ENCODE measurements at places on chromosomes 1 and 21.
A peak's percentile ranks its signal among the peaks of the same experiment; 100 is the strongest.

DNA sequence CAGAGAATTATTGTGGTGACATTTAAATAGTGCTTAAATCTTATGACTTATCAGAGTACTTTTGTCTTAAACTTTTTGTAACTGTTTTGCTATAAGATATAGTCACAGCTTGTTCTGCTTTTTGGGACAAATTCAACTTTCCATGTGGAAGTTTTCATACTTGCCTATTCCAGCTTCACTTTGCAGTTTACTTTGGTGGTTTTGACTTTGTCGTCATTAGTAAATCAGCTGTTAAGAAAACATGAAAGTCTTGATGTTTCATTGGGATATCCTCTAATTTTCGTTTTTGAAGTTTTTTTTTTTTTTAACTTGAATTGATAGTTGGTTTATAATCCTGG is 31.3 kb downstream of the SDCCAG8 start:
- DNase-seq: no peak

- DNase-seq: no peak
These were observed 110.8 kb downstream of the ZZZ3 start for GRCh38 chr1:77571642-77572041.

GRCh38 chr1:99963041-99963795 is 6.6 kb upstream of the SLC35A3 start:
- DNase-seq: peak; percentile 56

- DNase-seq: peak; percentile 80
These were observed 10.8 kb upstream of the DUSP12 start for GRCh38 chr1:161738627-161739287.

DNA sequence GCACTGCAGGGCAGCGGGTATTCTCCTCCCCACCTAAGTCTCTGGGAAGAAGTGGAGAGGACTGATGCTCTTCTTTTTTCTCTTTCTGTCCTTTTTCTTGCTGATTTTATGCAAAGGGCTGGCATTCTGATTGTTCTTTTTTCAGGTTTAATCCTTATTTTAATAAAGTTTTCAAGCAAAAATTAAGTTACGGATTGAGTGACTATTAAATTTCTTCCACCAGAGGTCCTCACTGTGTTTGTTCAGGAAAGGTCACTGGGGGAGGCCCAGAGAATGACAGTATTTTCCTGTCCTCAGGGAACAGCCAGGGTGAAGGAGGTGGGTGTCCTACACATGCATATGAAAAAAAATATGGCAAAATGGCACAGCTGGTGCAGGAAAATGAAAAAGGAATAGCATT is 4.4 kb upstream of the ELF3 start:
- no peak for DNase-seq

DNA sequence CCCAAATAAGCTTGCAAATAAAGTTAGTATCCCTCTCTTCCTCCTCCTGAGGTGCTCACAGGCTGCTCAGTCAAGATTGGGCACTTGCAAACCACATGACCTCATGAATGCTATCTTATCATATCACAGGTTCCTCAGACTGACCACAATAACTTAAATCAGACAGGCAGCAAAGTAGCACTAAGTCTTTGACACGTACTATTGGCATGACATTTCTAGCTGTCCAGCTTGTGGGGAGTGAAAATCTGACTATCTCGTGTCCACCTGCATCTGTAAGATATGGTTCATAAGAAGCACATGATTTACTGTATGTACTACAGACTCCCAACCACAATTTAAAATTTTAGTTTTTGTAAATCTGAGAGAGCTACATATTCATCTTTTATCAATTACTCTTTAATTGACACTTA is 58.0 kb upstream of the GFI1 start:
- no peak for DNase-seq

DNA sequence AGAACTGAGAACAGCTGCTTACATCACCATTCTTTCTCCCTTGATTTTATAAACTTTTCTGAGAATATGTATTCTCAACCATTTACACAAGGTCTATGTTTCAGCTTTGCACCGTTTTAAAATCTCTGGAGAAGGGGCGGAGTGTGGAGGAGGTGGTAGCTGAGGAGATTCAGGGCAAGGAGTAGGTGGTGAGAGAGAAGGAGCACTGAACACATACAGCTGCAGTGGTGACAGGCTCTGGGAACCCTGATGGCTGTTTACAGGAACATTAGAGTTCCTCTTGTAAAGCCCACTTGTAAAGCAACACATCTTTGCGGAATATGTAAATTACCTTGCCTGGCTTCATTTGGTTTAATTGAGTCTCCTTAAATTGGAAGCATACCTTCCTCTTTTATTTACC is 89.7 kb downstream of the SMYD2 start:
- DNase-seq: no peak

DNA sequence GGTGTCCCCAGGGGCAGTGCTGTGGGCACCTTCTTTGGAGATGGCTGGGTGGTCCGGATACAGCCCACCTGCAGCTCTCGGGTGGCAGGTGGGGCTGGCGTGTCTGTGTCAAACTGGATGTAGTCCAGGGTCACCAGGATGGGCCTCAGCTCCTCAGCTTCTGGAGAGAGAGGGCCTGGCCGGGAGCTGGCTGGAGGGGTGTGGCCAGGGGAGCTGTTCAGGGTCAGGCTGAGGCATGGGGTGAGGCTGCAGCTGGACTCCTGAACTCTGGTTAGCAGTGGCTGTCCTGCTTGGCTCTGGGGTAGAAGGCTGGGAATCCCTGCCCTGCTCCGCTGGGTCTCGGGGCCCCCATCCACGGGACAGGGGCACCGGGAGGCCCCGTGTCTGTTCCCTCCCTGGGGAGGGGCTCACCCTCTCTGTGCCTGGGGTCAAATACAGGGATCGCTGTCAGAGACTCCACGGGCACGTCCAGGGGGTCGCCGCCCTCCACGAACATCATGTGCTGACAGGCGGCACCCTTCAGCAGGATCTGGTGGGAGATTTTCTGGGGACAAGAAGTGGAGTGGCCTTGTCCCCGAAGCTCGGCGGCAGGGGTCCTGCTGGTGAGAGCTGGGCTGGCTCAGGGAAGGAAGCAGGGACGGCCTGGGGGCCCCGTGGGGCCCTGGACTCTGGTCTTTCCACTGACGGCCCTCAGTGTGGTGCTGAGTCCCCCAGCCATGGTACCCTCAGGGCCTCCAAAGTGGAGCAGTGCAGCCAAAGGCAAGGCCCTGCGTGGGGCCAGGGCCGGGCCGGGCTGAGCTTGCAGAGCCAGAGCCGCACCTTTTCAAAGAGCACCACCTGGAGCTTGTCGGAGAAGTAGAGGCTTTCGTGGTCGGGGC is 4.1 kb upstream of the TMEM52 start:
- DNase-seq: no peak

- DNase-seq: no peak
These were observed 77.6 kb upstream of the PGBD5 start for GRCh38 chr1:230503726-230504125.

- no peak for DNase-seq
These were observed 437.6 kb downstream of the PRDM2 start for GRCh38 chr1:14137411-14138134.

DNA sequence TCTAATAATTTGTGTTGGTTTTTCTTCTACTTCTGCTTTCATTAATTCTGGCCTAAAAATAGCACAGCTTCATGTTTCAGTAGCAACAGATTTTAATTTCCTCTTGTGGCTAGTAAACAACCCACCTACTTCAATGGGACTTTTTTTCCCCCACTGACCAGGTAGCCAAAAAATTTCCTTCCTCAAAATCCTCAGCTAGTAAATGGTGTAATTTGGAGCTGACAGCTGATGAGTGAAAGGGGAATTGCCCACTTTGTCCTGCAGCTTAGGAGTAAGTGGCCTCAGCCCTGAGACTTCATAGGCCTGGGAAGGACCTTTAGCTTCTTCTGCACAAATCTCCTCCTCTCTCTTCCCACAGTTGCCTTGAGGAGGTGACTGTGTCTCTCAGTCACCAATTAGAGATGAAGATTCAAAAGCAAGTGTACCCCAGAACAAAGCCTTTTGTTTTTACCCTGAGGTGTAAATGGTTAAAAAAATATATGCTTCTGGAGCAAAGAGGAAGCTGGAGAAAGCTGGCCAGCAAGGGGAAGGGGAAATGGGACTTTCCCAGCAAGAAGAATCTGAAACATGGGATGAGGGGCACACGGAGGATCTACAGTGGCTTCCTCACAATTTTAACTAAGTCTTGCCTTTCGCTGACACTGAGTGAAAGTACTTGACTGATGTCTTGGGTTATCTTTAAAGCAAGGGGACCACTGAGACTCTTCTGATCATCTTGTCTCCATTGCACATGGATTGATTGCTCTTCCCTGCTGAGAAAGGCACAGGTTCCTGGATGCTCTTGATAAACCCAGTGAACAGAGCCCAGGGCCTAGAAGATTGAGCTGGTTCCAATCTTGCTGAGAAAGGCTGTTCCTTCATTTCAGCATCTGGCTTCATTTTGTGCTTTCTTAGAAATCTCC is 35.8 kb upstream of the VCAM1 start:
- no peak for DNase-seq

DNA sequence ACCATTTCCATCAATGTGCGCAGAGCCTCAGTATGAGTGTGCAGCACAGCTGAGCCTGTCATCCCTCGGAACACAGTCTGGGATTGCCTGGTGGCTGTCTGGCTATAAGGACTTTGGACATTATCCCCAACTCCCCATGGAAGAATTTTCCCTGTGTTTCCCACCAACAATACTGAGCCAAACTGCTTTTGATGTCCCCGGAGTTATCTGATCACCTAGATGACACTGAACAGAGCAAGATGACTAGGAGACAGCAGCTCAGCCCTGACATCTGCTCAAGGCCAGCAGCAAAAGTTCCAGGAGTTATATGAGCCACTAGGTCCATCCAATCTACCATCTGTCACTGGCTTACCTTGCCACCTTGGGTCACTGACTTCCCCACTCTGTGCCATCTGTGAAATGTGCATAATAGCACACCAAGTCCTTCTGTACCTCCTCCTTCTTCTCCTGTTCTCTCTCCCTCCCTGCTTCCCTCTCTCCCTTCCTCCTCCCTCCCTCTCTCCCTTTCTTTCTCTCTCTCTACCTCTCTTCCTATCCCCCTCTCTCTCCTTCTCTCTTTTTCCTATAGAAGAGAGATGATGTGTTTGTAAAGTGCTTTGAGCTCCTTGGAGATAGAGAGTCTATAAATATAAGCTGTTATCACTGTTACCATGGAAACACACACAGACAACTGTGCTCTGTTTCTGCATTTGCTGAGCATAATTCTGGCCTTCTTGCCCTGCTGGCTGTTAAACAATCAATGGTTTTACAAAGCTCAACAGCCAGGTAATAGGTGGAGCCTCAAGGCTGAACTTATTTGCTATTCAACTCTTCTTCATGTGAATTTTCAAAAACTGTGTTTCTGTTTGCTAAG is 19.7 kb upstream of the ATP1B1 start:
- no peak for DNase-seq

DNA sequence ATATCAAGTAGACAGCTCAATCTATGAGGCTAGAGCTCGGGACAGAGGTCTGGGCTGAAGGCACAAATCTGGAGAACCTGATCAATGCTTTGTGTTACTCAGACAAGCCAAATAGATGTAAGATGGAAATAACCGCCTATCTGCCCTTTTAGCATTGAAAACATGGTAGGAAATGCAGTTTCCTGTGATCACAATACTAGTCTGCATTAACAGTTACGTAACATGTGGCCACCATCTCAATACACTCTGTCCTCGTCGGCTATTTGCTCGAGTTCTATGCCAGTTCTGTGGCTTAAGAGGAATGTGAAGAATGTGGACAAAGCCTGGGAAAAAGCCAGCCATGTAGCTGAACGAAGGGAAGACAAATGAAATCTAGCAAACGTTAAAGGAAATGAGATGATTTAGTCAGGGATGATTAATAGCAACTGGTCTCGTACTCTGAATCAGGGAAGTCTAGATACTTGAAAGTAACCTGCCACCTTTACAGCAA is 73.3 kb downstream of the HSF2BP start:
- peak; percentile 99 for DNase-seq

DNA sequence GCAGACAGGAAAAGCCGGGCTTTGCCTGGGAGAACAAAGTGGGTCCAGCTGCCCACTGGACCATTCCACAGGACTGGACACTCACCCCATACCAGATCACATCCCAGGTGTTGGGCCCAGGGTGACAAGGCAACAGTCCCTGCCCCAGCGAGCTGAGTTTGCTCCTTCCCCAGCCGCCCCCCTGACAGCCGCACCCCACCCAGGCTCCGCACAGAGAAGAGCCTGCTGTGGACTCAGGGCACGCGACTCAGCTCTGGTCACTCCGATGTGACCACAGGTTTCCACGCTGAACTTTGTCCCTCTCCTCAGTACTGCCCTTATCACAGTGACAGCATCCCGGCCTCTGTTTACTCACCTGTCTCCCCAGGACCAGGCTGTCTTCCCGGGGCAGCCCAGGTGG is 1.2 kb downstream of the BMP8B start:
- DNase-seq: no peak

- no peak for DNase-seq
These were observed 57.0 kb downstream of the CHD5 start for GRCh38 chr1:6123083-6123482.

GRCh38 chr1:115291741-115292140 is 46.3 kb downstream of the NGF start:
- no peak for DNase-seq

DNA sequence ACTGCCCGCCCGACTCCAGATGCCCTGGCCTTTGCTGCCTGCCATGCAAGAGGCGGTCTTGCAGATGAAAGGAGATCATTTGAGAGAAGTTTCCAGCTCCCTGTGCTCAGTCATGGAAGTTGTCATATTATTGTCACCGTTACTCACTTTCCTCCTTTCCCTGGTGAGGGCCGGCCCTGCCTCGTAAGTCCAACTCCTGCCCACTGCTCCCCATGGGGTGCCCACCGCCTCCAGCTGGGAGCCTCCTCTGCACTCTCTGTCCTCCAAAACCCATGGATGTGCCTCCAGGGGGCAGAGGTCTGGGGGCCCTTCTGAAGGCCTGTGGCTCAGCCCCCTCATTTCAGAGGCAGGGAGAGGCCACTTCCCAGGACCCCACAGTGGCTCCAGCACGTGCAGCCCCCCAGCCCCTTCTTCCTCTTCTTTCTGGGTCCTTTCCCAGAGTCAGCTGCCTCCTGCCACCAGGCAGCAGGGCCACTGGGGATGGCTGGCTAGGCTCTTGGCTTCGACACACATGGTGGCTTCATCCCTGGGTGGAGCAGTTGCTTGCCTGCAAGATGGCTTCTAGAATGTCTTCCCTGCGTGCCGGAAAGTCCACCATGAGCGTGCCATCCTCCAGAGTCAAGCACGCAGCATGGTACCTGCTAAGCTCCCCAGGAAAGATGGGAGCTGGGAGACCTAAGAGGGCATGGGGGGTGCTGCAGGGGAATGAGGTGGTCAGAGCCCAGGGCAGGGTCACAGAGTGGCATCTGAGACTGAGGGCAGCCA is 97.9 kb upstream of the RUNX3 start:
- DNase-seq: no peak

- no peak for DNase-seq
These were observed 43.7 kb downstream of the CHAF1B start for GRCh38 chr21:36428761-36429432.

- DNase-seq: no peak
These were observed 1.8 kb upstream of the IQGAP3 start for GRCh38 chr1:156574039-156574633.

Measured in fibroblast of skin of abdomen (primary cell).